ENCODE measurements at places on chromosomes 12 and 14. TPM values are rescaled to one million over a fixed set of nuclear protein-coding genes. Genes with fewer than 3 reads are reported as not detected.

The C1RL gene
- 125 TPM for total RNA-seq

The CPNE6 gene
- not detected for total RNA-seq

The SPIC gene
- 172 TPM for total RNA-seq

The GLIPR1L2 gene
- 1.8 TPM for total RNA-seq

The LAG3 gene
- total RNA-seq = 26.0 TPM

The TMEM233 gene
- 0.70 TPM for total RNA-seq

The UNC119B gene
- 22.7 TPM for total RNA-seq

The KCNK10 gene
- not detected for total RNA-seq

All from spleen (tissue), 13 donors.